Memory B cell (primary cell): ENCODE measurements at places on chromosomes 4 and X.

GRCh38 chr4:1209821-1210220, 37.4 kb upstream of the SPON2 start:
- H3K27ac ChIP-seq = no peak overlapping the region
- peaks cover 8% of the 10 kb centered on the region for H3K4me1 ChIP-seq
- no peak overlapping the region for H3K4me3 ChIP-seq
- no peaks in the 10 kb centered on the region for H3K27me3 ChIP-seq
- DNase-seq = no peak
- no peaks in the 10 kb centered on the region for H3K36me3 ChIP-seq

DNA sequence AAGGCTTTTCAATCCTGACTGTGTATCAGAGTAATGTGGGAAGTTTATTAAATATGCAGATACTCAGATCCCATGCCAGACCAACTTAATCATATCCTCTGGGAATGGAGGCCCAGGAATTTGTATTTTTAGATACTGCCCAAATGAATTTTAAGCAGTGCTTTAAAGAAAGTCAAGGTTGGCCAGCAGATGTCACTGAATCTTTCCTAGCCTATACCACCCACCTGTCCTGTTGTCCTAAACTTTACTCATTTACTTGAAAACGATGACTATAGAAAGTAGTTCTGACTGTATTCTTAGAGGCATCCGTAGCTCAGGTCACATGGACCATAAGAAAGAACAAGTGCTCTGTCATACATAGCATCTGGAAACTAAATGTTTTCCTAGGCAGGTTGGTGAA, 79.9 kb downstream of the AMOT start:
- H3K27me3 ChIP-seq = no peaks in the 10 kb centered on the region
- no peaks in the 10 kb centered on the region for H3K36me3 ChIP-seq
- H3K4me3 ChIP-seq = no peak overlapping the region
- H3K27ac ChIP-seq = no peak overlapping the region
- peaks cover 7% of the 10 kb centered on the region for H3K4me1 ChIP-seq

- DNase-seq = no peak
- no peaks in the 10 kb centered on the region for H3K36me3 ChIP-seq
- H3K27ac ChIP-seq = no peak overlapping the region
- H3K27me3 ChIP-seq = peaks cover 7% of the 10 kb centered on the region
- H3K4me3 ChIP-seq = no peak overlapping the region
Measured at GRCh38 chr4:16029886-16030285, 53.9 kb downstream of the PROM1 start.

DNA sequence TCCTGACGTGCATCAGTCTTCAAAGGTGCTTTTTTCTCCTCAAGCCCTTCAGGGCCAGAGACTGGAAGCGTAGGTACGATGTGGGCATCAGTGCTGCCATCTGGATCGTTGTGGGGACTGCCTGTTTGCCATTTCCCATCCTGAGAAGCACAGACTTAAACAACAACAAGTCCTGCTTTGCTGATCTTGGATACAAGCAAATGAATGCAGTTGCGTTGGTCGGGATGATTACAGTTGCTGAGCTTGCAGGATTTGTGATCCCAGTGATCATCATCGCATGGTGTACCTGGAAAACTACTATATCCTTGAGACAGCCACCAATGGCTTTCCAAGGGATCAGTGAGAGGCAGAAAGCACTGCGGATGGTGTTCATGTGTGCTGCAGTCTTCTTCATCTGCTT, 15.7 kb downstream of the P2RY10 start:
- H3K36me3 ChIP-seq = peaks cover 36% of the 10 kb centered on the region
- H3K4me3 ChIP-seq = no peak overlapping the region
- peak overlapping the region; percentile 38 for H3K27ac ChIP-seq
- no peak for DNase-seq
- no peaks in the 10 kb centered on the region for H3K27me3 ChIP-seq

GRCh38 chr4:1459722-1460511, 53.7 kb upstream of the NKX1-1 start:
- no peak overlapping the region for H3K27ac ChIP-seq
- no peak overlapping the region for H3K4me3 ChIP-seq
- DNase-seq = no peak
- H3K36me3 ChIP-seq = peaks cover 5% of the 10 kb centered on the region
- H3K27me3 ChIP-seq = peaks cover 29% of the 10 kb centered on the region

DNA sequence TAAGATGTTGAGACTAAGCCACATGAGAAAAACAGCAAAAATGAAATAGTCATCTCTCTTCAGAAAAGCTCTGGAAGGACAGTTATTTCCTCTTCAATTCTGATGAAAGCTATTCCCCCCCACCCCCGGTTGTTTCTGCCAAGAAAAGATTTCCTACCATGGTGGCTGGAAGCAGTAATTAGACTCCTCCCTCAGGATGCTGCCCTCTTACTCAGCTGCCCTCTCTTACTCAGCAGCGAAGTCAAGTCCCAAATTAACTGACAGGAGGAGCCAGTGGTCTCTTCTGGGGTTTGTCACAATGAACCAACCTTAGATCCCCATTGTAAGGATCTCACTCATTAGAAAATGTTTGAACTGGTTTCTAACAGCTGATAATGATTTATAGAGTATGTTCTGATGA, 38.0 kb downstream of the GPM6B start:
- no peaks in the 10 kb centered on the region for H3K27me3 ChIP-seq
- no peaks in the 10 kb centered on the region for H3K36me3 ChIP-seq
- no peak overlapping the region for H3K4me3 ChIP-seq
- DNase-seq = no peak
- H3K4me1 ChIP-seq = no peaks in the 10 kb centered on the region
- H3K27ac ChIP-seq = no peak overlapping the region

DNA sequence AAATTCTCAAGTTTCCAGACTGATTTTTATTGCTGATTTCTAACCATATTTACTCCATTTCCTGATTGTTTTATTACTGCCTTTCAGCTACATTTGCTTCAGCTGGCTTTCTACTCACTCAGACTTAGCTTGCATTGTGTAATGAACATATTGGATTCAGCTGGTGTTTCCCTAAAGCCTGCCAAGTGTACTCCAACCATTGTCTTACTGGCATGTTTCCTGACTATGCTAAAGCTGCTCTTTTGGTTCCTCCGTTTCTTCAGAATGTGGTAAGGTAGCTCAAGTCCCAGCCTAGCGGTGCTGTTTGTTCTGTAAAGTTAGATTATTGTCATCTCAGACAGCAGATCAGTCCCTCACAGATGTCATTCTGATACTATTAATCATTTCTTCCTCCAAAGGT, 53.1 kb upstream of the GLRA2 start:
- no peaks in the 10 kb centered on the region for H3K36me3 ChIP-seq
- no peak overlapping the region for H3K4me3 ChIP-seq

DNA sequence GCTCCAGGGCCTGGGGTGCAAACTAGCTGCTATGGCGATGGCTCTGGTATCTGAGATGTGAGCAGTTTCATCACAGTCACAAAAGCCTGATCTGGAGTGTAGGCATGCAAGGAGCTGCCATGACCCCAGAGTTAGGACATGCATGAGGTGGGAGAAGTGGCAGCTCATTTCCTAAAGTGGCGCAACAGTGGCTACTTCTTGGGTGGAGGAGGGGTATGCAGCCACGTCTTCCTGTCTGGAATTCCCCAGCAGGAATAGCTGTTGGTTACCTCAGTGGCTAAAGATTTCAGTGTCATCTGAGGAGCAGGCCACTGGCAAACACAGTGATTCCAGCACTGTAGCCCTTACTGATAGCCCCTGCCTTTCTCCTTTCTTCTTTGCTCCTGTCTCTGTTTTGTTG, 1382.5 kb downstream of the C4orf33 start:
- H3K27ac ChIP-seq = no peak overlapping the region
- H3K36me3 ChIP-seq = no peaks in the 10 kb centered on the region
- no peak overlapping the region for H3K4me3 ChIP-seq
- no peaks in the 10 kb centered on the region for H3K4me1 ChIP-seq
